ENCODE measurements at places on chromosomes 5 and 9. TPM values are rescaled to one million over a fixed set of nuclear protein-coding genes. Genes with fewer than 3 reads are reported as not detected.
A peak's percentile ranks its signal among the peaks of the same experiment; 100 is the strongest.

Gene RAD50
- 47.6 TPM for total RNA-seq

Gene TNFSF15
- 0.14 TPM for total RNA-seq

Gene PSMB7
- total RNA-seq: 156 TPM

Gene SCGB3A2
- total RNA-seq: not detected

Gene PDE8B
- not detected for total RNA-seq

Gene TXNDC8
- total RNA-seq: not detected

Gene ZNG1E
- 34.5 TPM for total RNA-seq

Gene FKBP15
- 27.7 TPM for total RNA-seq

Gene TPPP
- 0.53 TPM for total RNA-seq

Gene ADAMTS13
- 2.4 TPM for total RNA-seq

Gene GABRA1
- total RNA-seq: not detected

GRCh38 chr5:56962286-56962685 is 10.4 kb upstream of the MIER3 start:
- DNase-seq: no peak

GRCh38 chr5:179769271-179769670 is 24.5 kb upstream of the LTC4S start:
- DNase-seq: no peak

DNA sequence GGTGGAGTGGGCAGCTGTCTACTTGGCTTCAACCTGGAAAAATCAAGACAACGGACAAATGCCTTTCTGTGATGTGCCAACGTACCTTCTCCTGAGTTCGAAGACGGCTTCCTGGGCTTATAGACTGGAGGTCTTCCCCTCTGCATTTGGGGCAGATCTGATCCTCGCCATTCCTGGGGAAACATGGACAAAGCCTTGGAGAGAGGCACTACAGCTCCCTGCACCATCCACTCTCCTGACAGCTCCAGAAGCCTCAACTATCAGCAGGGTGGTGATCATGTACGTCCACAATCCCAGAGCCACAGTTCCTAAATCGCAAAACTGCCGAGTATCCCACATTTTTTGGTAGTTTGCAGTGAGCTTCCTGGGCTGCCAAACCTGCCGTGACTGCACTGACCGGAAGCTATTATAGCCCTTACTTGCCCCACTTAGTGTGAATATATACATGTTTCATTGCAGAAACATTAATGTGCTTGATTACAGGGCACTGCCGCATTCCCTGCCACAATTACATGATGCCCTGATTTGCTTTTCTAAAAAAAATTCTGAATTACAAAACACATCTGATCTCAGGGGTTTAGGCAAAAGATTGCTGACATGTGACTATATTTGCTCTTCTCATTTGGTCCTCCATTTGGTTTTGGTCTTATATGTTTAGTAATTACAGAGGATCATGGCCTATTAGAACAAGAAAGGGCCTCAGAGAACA is 2.8 kb downstream of the TRAF1 start:
- peak; percentile 8 for DNase-seq

DNA sequence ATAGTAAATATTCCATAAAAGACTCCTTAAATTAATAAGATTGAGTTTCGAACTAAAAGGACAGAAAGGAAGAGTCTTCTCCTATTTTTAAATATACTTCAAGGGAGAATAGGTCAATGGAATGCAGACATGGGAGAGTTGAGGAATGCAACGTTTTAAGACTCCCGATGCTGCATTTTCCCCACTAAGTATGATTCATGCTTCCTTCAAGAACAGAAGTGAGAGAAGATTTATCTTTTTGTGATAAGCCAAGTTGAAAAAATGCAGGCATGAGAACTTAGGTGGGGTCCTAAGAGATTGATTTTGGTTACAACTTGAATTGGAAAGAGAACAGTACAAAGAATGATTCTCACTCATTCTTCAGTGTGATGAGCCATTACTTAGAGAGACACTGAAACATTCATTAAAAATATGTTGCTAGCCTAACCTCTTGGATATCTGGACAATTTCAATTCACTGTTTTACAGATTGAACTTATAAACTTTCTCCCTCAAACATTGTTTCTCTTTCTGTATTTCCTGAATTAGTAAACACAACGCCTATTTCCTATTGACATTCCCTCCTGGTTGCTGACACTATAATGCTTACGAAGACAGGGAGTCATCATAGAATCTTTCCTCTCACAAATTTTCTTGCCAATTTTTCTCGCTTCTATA is 1666.1 kb upstream of the WWC1 start:
- DNase-seq: no peak

DNA sequence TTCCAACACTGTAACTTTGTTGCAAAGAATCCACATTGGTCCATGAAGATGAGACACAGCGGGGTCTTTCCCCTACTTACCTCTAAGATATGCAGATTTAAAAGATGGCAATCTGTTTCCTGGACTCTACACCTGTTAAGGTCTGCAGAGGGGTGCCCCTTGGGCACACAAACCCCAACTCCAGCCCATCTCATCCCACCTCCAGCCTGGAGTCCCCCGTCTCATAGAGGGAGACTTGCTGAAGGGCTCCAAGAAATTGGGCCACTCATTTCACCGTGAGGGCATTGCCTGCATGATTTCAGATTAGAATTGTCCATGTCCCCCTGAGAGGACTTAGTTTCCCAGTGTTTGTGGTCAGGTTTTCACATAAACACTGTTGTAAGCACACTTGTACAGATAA is 365.7 kb downstream of the IRX2 start:
- DNase-seq: no peak

DNA sequence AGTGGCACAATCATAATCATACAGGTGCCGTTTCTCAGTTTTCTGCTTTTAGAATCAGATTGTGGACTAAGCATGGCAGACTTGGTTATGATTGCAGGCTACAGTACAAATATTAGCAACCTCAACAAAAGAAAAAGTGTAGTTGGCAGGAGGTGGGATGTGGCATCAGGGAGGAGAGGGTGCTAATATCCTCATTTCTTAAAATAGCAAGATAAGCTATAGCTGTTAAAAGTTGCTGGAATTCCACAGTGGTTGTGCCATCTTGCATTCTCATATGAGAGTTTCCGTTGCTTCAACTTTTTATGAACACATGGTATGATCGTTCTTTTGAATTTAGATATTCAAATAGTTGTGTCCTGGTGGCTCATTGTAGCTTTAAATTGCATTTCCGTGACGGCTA is 21.4 kb downstream of the PIP5K1B start:
- DNase-seq: no peak

All from activated CD4-positive, alpha-beta memory T cell treated with anti-CD3 and anti-CD28 coated beads for 36 hours (primary cell).